ENCODE measurements at places on chromosomes 12 and 14.

- no peak for DNase-seq
Observed at GRCh38 chr12:104290855-104291254, 12.7 kb upstream of the EID3 start.

GRCh38 chr12:75964150-75964549 lies 67.4 kb downstream of the PHLDA1 start:
- DNase-seq, result no peak

GRCh38 chr14:103016071-103016470 lies 41.3 kb downstream of the CDC42BPB start:
- DNase-seq, result no peak

DNA sequence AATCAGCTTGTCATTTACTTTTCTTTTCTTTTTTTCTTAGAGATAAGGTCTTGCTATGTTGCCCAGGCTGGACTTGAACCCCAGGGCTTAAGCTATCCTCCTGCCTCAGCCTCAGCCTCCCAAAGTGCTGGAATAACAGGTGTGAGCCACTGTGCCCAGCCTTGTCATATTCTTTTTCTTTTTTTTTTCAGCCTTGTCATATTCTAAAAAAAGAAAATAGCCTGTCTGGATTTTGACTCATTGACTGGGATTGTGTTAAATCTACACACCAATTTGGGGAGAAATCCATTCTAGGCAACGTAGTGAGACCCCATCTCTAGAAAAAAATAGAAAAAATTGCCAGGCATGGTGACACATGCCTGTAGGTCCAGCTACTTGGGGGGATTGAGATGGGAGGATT lies 24.1 kb downstream of the ATP5MC2 start:
- no peak for DNase-seq

DNA sequence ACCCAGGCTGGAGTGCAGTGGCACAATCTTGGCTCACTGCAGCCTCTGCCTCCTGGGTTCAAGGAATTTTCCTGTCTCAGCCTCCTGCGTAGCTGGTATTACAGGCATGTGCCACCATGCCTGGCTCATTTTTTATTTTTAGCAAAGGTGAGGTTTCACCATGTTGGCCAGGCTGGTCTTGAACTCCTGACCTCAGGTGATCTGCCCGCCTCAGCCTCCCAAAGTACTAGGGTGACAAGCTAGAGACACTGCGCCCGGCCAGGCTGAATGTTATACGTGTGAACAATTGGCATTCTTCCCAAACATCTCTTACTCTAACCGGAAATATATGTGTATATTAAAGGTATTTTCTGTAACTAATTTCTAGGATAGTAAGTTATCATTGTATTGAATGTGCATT lies 13.2 kb upstream of the LIMA1 start:
- DNase-seq, result no peak

DNA sequence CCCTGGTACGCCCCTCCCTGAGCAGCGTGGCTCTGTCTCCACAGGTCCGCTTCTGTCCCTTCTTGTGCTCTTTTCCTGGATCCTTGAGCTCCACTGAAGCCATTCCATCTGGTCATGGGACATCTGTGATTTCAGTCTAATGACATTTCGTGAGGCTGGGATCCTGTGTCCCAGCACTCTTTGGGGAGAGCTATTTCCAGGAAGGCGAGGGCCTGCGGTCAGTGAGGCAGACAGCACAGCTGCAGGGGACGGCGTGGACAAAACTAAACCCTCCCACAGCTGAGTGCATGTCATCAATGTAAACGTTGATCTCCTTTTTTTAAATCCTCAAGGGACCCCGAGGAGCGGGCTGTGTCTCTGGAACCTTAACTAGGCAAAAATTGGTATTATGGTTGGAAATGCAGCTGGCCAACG lies 127.7 kb downstream of the DACT1 start:
- DNase-seq, result no peak

DNA sequence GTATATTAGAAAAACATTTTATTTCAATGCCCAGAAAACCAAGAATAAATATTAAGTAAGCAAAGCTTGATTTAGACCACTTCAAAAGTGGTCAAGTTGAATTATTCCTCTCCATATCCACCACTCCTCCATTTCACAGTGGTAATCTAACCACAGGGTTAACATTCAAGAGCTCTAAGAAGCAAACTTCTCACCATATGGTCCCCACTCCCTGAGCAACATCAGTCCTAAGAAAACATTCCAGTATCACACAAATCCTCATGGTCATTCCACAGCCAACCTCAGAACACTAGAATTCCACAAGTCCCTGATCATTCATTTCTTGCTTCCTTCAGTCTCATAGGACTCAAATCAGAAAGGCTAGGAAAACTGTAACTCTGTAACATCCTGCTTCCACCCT lies 47.9 kb downstream of the ST8SIA1 start:
- DNase-seq, result no peak

DNA sequence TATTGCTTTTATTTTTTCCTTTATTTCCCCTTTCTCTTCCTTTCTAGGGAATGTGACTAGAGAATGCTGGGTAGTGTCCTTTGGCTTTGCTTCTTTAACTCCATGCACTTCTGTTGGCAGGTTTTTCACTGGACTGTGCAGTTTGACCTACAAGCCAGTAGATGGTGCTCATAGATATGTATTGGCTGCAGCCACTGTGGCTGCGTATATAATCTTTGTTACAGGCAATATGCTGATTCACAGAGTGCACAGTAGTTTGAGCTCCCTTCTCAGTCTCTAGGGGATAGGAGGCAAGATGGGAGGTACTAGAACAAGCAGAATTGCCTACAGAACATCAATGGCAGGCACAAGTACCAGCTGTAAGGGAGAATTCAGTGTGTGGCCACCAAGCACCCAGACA lies 503.5 kb downstream of the LRFN5 start:
- DNase-seq, result no peak

DNA sequence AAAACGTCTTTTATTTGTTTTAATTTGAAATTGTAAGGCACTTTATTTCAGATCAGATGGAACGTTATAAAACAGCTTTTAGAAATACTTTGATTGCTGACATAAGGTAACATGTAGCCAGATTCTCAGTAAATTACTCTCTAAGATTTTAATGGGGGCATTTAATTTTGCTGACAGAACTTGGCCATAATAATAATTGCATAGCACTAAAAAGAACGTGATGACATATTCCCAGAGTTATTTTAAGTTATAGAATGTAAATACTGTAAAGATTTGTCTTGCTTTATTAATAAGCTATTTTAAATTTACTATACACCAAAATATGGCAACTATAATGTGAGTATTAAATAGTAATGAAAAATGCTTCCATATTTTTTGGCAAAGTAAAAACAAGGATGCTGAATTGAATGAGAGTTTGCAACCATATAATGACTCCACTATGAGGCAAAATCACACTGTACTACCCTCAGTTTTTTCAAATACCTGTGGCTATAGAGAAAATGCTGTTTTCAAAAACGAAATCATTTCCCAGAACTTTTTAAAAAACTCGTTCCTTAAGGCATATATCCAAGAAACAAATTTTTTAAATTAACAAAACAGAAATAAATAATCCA lies 876 bp downstream of the LUM start:
- no peak for DNase-seq

DNA sequence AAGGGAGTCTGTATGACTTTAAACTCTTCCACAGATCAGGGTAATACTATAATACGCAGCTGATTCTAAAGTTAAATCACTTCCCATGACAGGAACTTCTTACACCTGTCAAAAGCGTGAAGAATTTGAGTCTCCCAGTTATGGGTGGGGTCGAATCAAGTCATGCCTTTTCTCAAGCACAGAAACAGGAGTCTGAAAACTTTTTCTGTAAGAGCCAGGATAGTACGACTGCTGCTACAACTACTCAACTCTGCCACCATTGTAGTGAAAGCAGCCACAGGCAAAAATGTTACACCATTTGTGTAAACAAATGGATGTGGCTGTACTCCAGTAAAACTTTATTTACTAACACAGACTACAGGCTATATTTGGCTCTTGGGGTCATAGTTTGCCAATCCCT lies 90.3 kb downstream of the DUSP6 start:
- no peak for DNase-seq

GRCh38 chr12:87782838-87783237 lies 246.4 kb downstream of the C12orf50 start:
- DNase-seq, result no peak

- no peak for DNase-seq
Observed at GRCh38 chr14:54901380-54902142, 1.1 kb downstream of the GCH1 start.

DNA sequence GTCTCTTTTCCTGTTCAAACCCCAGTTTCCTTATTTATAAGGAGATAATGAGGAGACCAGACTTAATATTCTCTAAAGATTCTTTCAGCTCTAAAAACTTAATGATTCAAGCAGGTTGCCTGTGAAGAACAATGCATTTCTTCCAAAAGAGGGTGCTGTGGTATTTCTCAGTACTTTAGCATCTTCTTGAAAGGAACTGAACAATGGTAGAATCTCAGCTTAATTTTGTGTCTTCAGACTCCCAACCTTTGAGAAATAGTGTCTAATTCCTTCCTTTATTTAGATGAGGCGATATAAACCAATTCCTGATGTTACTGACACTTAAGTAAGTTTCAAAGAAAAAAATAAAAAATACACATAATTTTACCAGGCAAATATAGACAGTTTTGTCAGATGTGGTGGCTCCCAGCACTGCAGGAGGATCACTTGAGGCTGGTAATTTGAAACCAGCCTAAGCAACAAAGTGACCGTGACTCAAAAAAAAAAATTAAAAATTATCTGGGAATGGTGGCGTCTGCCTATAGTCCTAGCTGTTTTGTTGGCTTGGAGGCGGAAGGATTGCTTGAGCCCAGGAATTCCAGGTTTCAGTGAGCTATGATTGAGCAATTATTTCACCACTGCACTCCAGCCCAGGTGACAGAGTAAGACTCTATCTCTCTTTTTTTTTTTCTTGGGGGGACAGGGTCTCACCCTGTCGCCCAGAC lies 76.9 kb upstream of the PSMA6 start:
- no peak for DNase-seq

- no peak for DNase-seq
Observed at GRCh38 chr12:19186722-19187661, 57.5 kb downstream of the PLEKHA5 start.

DNA sequence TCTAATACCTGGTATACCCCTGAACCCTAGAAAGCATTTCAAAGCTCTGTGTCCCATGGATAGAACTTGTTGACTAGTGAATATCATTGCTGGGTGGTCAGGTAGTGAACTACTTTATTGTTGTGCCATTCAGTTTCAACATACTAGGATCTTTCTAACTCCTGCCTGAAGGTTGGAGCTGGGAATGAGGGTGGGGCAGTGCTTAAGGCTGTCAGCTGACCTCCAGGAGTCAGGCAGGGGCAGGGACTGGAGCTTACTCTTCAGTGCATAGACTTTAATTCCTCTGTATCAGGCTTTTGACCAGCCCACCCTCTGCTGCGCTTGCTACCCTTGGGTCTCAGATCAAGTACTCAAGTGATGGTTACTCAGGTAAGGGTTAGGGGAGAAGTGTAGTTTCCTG lies 102.6 kb upstream of the RFX4 start:
- no peak for DNase-seq

- no peak for DNase-seq
Observed at GRCh38 chr12:85923767-85924331, 49.8 kb downstream of the NTS start.

DNA sequence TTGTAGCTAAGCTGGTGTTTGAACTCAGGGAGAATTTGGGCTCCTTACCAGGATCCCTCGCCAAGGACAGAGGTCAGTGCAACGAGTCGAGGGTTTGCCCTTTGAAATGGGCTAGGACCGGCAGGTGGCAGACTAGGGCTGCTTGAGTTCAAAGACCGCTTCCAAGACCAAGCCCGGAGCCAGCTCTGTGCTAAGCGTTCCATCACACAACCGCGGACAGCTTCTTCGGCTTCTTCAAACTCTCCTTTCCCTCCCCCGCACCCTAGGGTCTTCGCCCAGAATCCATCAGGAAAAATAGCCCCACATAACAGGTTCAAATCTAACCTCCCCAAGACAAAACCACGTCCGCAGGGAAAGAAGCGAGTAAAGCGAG lies 705 bp upstream of the FLVCR2 start:
- peak; percentile 42 for DNase-seq

DNA sequence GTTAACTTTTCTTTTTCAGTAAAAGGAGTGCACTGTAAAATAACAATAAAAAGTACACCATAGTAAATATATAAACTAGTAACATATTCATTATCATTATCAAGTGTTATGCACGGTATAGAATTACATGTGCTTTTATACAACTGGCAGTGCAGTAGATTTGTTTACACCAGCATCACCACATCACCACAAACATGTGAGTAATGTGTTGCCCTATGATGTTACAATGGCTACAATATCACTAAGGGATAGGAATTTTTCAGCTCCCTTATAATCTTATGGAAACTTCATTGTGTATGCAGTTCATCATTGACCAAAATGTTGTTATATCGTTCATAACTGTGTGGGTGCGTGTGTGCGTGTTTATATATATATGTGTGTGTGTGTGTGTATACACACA lies 23.5 kb upstream of the NEDD1 start:
- DNase-seq, result no peak

- DNase-seq, result no peak
Observed at GRCh38 chr12:109110988-109111495, 5.3 kb upstream of the ACACB start.

GRCh38 chr12:118288174-118288573 lies 84.5 kb downstream of the TAOK3 start:
- DNase-seq, result no peak

GRCh38 chr14:77707355-77707723 lies 484 bp downstream of the ALKBH1 start:
- no peak for DNase-seq

DNA sequence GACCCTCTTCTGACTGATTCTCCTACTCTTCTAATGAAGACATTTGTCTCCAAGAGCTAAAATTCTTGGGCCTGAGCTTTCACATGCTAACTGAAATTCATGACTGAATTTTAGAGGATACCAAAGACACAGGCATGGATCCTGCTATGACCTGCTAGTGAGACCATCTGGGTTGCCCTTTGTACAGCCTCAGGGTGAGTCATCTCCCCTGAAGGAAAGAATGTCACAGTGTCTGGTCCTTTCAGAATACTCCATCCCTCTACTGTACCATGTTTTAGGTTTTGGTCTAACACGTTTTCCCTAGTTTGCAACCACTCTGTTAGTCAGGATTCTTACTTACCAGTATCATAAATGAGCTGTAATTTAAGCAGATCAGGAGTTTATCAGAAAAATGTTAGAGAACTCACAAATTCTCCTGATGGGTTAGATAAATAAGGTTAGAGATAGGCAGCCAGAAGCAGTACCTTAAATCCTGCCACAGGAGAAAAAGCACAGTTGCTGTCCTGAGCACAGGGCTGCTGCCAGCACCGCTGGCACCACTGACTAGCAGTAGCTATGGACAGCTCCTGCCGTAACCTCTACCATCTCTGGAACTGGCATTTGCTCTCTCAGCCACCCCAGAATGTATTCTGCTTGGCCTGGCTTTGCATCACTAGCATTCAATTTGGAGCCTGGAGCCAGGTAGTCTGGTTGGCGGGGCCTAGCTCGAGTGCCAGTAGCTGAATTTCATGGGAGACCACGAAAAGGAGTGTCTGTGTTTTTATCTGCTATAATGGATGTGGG lies 127.6 kb downstream of the ANO6 start:
- no peak for DNase-seq

GRCh38 chr12:40225984-40226602 lies 1.3 kb downstream of the LRRK2 start:
- DNase-seq, result no peak
